CD4-positive, CD25-positive, alpha-beta regulatory T cell (primary cell): ENCODE measurements at places on chromosomes 5 and 9. TPM values are rescaled to one million over a fixed set of nuclear protein-coding genes. Genes with fewer than 3 reads are reported as not detected.

GRCh38 chr5:96067894-96068614 is 106.4 kb upstream of the ELL2 start:
- no peak for DNase-seq

IFNA8 gene
- not detected for polyA plus RNA-seq

GRCh38 chr5:3027185-3027865 is 275.8 kb upstream of the IRX2 start:
- no peak for DNase-seq

TNFSF15 gene
- polyA plus RNA-seq = not detected

NR2F1-AS1 gene
- not detected for polyA plus RNA-seq
